ENCODE measurements at places on chromosomes 1 and 21. TPM values are rescaled to one million over a fixed set of nuclear protein-coding genes. Genes with fewer than 3 reads are reported as not detected.

The GBP1 gene
- 44.9 TPM for total RNA-seq

The SRSF11 gene
- total RNA-seq: 148 TPM

The ZBTB8A gene
- 4.7 TPM for total RNA-seq

The DEPDC1 gene
- 33.0 TPM for total RNA-seq

The SPRR2F gene
- total RNA-seq: not detected

The ESRRG gene
- 0.76 TPM for total RNA-seq

The PGM1 gene
- total RNA-seq: 56.6 TPM

The MANEAL gene
- total RNA-seq: 28.6 TPM

The UBE2U gene
- total RNA-seq: not detected

- no peak for DNase-seq
These were observed 79.8 kb upstream of the IPO9 start for GRCh38 chr1:201749059-201749690.

- DNase-seq: no peak
These were observed 11.8 kb downstream of the OXCT2 start for GRCh38 chr1:39759436-39759726.

DNA sequence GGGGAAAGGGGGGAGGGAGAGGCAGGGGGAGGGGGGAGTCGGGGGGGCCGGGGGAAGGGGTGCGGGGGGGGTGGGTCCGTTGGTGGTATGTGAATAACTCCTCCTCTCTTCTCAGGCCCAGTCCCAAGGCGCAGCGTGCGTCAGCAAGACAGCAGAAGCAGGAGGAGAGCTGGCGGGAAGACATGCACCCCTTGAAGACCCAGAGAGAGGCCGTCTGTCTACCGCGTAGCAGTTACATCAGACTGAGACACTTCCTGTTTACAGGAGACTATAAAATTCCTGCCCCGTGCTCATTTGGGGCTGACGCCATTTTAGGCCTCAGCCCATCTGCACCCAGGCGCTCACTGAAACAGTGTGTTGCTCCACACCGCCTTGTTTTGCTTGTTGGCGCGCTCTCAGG, 55.3 kb downstream of the SETD4 start:
- no peak for DNase-seq

GRCh38 chr1:98387701-98388100, 273.8 kb upstream of the SNX7 start:
- DNase-seq: no peak

DNA sequence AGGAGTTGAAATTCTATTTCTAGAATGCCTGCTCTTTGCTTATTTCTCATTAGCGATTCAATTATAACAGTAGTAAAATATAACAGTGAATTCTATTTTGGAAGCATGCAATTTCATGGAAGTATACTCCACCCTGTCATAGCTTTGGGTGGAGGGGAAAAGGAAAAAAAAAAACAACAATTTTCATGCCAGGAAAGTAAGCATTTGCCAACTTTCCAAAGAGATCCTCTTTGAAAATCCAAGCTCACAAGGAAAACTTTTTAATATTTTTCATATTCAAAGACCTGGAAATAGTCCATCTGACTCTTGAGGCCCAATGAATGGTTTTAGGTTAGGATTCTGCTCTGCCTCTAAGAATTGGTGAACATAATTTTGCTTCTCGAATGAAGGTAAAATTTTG, 134.5 kb downstream of the PTPN14 start:
- no peak for DNase-seq

DNA sequence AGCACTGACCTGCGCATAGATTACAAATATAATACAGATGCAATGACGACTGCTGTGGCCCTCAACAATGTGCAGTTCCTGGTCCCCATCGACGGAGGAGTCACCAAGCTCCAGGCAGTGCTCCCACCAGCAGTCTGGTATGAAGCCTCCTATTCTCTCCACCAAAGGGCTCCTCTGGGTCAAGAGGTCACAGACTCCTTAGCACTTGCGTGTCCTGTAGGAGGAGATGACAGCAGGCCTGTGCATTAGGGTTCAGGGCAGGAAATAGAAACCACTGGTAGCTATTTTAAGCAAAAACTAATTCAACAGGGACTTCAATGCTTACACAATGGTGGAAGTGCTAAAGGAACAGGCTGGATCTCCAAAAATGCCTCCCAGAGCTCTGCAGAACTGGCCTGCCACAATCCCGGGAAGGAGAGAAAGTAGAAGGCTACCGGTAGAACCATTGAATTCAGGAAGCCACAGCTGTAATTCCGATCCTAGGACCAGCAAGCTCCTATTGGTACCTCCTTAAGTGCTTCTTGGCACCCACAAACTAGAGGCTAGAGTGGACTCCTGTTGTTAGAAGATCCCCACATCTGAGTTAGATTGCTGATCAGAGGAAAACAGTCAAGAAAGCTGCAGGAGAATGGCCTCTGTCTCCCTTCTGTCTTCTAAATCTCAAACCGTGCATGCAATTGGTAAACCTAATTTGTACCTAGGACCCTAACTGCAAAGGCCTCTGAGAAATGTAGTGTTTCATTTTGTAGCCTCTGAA, 12.7 kb upstream of the DYNLT5 start:
- no peak for DNase-seq

- DNase-seq: no peak
These were observed 375.6 kb downstream of the BRINP2 start for GRCh38 chr1:177546346-177546745.

GRCh38 chr1:25232866-25233784, 823 bp upstream of the SYF2 start:
- DNase-seq: peak; percentile 40

DNA sequence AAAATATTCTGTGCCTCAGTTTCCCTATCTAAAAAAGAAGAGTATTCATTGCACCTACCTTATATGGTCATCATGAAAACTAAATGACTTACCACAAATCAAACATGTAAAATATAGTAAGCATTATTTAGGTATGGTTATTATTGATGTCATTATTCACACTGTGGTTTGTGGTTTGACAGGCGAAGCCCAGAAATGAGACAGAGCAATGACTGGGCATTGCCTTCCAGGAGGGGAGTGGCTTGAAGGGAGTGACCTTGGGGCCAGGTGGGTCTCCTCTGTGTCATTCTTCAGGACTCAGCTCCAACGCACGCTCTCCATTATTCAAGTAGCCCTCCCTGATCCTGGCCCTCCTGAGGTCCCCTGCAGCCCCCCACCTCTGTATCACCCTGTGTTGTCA, 133.7 kb downstream of the DMRTA2 start:
- no peak for DNase-seq

GRCh38 chr1:25985171-25985570, 12.7 kb downstream of the PAFAH2 start:
- DNase-seq: no peak

GRCh38 chr21:39258207-39258606, 55.2 kb downstream of the BRWD1 start:
- DNase-seq: no peak

DNA sequence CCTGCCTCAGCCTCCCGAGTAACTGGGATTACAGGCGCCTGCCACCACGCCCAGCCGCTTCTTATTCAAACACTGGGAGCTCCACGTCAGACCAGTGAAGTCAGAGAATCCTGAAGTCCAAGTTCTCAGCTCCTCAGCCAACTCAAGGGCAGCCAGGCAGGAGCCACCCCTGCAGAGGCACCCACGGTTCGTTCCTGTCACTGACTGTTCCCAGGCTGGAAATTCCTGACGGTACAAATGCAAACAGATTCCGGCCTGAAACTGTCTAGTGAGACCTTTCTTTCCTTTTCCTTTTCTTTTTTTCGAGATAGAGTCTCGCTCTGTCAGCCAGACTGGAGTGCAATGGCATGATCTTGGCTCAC, 11.7 kb downstream of the SLC35E2B start:
- DNase-seq: no peak

DNA sequence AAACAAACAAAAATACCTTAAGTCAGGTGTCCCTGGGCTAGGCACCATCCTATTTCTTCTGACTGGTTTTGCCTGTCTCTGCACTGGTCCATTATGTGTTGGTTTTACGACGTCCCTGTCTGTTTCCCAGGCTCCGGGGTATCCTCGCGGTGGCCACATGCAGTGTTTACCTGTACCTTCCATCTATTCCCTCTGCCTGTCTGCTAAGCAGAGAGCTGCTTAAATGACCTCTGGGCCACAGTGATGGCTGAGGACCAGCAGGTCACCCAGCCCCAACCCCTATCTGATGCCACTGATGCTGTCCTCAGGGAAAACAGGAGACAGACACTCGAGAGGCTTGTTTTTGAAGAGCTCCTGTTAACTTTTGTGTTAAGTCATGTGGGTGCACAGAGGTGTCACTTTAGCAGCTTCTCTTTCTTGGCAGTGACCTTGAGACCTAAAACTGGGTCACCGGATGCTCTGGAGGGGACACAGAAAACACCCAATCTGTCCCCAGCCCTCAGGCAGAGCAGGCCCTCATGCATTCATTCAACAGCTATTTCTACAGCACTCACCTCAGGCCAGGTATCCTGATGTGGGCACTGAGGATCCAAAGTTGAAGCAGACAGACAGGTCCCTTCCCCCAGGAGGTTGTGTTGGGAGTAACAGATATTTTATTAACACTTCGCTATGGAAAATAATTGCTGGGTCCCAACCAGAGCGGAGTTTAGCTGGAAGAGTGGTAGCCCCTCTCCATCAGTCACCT, 4.4 kb upstream of the EFHD2 start:
- no peak for DNase-seq

DNA sequence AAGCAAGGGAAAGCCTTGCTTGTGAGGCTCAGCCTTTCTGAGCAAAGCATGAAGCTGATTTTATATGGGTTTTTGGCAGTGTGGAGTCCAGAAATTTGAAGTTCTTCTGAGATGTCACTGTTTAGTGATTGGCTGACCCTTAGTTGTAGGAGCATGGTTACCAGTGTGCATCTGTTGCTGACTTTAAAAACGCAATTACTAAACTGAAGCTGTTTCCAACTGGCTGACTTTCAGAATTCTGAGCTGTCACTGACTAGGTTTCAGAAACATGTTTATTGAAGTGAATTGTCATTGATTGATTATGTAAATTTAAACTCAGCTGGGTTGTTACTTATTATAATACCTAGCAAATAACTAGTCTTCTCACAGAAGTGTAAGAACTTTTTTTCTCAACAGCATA, 89.4 kb downstream of the PDE4B start:
- DNase-seq: no peak

All from Calu3 (cell line).